Activated CD8-positive, alpha-beta memory T cell treated with anti-CD3 and anti-CD28 coated beads for 24 hours (primary cell): ENCODE measurements at places on chromosomes 1 and 21.
A peak's percentile ranks its signal among the peaks of the same experiment; 100 is the strongest.

DNA sequence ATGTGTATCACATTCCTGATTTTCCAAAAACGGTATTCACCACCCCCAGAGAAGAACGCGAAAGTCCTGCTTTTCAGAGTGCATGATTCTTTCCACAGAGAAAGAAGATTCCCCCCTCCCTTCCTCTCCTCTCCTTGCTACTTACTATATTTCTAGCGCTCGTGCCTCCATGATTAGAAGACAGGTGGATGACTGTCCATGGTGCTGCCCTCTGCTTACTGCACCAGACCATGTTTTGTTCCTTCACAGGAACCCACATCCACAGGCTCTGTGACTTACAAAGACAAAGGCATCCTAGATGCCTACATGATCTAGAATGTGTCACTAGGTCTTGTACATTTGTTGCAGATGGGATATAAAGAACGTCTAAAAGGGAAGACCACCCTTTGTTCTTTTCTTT lies 49.1 kb upstream of the ZNF648 start:
- DNase-seq: no peak

- DNase-seq: peak; percentile 79
These were observed at the start of gene RIPK4 for GRCh38 chr21:41766883-41767605. Gene RIPK4, minus strand, starts transcription at chr21:41767052. Its CDS starts 11 bp downstream, at chr21:41767041.

GRCh38 chr1:152533327-152533938 lies 19.2 kb downstream of the CRCT1 start:
- DNase-seq: no peak

DNA sequence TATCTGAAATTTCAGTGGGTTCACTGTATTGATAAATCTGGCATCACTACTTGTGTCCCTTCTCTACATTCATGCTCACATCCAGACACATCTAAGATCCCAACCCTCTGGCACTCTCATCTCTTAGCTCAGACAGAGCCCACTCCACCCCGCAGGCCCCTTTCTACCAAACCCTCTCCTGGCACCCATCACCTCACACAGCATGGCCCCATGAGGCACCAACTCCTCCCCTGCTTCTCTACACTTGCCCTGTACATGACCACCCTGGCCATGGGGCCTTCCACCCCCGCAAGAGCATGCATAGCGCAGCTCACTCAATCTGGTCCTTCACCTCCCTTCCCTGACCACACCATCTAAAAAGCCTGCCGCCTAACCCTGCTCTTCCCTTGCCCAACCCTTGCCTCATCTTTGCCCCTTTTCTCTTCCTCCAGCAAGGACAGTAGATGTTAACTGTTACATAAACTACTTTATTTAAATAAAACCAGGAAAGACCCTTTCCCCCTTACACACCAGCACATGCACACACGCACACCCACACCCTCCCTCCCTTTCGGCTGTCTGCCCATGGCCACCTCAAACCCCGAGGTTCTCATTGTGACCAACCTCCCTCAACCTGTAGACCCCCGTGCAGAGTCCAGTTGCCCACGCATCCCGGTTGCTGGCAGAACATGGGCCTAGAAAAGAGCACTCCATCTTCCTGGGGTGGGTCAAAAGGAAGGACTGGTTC lies 15.6 kb downstream of the SH3BP5L start:
- DNase-seq: no peak

GRCh38 chr1:186194107-186194756 lies 180.8 kb downstream of the TPR start:
- no peak for DNase-seq

DNA sequence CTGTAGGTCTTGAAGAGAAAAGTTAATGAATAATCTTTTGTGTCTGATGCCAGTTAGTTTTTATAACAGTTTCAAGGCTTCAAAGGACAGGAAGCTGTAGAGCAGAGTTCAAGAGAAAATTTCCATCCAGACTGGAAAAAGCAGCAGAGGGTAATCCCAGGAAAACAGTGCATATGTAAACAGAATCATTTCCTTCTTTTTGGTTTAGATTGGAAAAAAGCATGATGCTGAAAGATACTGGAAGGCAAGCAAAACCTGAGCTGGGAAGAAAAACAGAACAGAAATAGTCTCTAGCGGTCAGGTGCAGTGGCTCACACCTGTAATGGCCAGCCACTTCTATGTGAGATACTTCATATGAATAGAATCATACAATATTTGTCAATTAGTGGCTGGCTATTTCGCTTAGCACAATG lies 71.9 kb downstream of the ZSWIM5 start:
- no peak for DNase-seq

DNA sequence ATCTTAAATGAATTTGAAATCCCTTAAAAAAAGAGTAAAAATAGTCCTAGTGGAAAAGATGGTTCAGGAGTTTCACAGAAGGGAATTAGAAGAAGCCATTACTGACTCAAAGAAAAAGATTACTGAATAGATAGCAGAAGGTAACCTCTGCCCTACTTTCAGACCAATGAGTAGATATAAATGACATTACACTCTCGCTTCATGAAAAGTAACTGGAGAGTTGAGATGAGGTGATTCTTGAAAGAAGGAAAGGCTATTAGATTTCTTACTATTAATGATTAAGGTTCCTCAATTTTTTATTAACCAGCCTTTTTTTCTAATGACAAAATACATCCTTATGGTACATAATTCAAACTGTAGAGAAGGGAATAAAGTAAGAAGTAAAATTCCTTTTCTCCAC lies 28.3 kb downstream of the CCN1 start:
- DNase-seq: no peak

DNA sequence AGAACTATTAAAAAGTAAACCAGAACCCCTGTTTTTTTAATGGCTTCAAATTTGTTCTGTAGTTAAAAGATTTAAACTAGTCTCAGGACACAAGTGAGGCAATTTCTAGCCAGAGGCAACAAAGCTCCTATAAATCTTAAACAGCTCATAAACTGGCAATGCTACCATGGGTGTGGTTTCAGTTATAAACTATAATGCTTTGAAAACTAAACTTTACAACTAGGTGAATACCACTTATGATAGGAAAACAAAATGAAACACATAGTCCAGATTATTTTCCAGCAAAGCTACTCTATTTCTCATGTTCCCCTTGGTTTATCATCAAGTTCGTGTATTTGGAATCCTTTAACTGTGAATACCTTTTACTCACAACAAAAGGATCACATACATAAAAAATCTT lies 282.5 kb downstream of the VAV3 start:
- no peak for DNase-seq

GRCh38 chr1:232667778-232668165 lies 37.8 kb upstream of the SIPA1L2 start:
- no peak for DNase-seq

- no peak for DNase-seq
These were observed 49.8 kb downstream of the CSMD2 start for GRCh38 chr1:34115233-34115632.

DNA sequence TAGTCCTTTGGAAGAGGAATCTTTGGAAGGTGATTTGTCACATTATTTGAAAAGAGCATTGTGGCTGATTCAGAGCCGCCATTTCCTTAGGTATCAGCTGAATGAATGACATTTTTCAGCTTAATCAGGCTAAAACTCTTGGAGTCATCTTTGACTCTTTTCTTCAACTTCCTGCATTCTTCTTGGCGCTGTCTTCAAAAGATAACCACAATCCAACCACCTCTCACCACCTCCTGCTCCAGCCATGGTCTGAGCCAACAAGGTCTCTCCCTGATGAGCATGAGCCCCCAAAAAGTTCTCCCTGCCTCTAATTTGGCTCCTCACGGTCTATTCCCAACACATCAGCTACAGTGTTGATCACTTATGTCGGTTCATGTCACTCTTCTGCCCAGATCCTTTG lies 297.6 kb upstream of the RUNX1 start:
- DNase-seq: no peak

DNA sequence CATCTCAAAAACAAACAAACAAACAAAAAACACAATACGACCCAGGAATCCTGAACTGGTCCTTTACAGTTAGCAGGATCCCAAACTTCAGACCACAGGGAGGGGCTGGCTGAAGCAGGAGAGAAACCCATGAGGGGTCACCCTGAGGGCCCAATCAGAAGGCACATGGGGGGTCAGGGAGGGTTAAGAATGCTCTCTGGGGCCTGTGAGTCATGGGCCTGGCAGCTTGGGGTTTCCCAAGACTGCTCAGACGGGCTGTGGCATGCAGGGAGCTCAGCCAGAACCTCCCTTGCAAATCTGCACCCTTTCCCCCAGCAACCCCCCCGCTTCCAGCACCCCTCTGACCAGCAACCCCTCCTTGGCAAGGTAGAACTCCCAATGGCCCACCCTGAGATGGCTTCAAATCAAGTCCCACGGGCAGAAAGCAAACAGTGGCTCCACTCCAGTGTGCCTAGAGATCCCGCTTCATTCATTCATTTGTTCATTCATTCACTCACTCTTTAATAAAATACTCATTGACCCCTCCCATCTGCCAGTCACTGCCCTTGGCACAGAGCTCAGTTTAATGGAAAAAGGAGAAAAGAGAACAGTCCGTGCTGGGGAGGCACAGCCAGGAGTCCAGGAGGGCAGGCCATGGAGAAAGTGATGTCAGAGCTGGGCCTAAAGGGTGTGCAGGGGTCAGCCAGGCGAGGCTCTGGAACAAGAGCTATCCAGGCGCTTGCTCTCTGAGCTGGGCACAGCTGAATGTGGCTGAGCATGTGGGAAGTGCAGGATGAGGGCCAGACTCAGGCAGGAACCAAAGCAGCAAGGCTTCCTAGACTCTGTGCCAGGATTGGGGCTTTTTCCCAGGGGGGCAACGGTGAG lies 8.2 kb downstream of the UQCRHL start:
- DNase-seq: no peak

- peak; percentile 80 for DNase-seq
These were observed 41.3 kb downstream of the PIK3C2B start for GRCh38 chr1:204453141-204453772.

DNA sequence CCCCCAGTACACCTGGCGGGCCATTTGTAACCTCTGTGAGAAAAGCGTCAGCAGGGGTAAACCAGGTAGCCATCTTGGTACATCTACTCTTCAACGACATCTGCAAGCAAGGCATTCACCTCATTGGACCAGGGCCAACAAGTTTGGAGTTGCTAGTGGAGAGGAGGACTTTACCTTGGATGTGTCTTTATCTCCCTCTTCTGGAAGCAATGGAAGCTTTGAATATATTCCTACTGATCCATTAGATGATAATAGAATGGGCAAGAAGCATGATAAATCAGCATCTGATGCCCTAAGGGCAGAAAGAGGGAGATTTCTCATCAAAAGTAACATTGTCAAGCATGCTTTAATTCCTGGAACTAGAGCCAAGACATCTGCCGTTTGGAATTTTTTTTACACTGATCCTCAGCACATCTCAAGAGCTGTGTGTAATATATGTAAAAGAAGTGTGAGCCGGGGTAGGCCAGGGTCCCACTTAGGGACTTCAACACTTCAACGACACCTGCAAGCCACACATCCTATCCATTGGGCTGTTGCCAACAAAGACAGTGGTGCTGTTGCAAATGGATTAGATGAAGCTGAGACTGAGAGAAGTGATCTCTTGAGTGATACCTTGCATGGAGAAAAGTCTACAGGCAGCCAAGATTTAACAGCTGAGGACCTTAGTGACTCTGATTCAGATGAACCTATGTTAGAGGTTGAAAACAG lies 2.7 kb downstream of the ZBED6 start:
- no peak for DNase-seq

- no peak for DNase-seq
These were observed 57.9 kb downstream of the ACBD6 start for GRCh38 chr1:180444522-180444921.

- DNase-seq: no peak
These were observed 801 bp downstream of the RPS6KC1 start for GRCh38 chr1:213051881-213052202.

- DNase-seq: no peak
These were observed 80.9 kb upstream of the ADAMTS5 start for GRCh38 chr21:27047658-27048314.

DNA sequence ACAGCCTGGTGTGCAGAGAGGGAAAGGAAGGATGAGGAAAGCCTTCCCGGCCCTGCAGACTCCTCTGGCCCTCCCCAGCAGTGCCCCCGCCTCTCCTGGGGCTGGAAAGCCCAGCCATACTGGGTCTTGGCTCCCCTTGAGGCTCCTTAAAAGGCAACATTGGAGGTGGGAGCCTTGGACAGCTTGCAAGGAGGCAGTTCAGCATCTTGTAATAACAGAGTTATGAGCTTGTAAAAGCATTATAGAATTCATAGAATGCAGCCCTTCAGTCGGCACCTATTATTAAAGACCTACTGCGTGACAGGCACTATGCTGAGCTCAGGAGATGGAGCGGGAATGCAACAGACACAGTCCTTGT lies 4.2 kb downstream of the TINAGL1 start:
- DNase-seq: no peak
